Stimulated activated CD8-positive, alpha-beta memory T cell treated with anti-CD3 and anti-CD28 coated beads, Interleukin-12 subunit alpha, Interleukin-12 subunit beta, amount 100 ng/mL, for 4 hours (primary cell): ENCODE measurements at places on chromosomes 3 and 15.

DNA sequence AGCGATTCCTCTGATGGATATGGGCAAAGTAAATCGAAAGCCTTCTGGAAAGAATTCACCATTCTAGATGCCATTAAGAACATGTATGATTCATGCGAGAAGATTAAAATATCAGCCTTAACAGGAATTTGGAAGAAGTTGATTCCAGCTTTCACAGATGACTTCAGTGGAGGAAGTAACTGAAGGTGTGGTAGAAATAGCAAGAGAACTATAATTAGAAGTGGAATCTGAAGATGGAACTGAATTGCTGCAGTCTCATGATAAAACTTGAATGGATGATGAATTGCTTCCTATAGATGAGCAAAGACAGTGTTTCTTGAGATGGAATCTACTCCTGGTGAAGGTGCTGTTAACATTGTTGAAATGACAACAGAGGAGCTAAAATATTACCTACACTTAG, 30.1 kb upstream of the TBC1D23 start:
- DNase-seq, result no peak

DNA sequence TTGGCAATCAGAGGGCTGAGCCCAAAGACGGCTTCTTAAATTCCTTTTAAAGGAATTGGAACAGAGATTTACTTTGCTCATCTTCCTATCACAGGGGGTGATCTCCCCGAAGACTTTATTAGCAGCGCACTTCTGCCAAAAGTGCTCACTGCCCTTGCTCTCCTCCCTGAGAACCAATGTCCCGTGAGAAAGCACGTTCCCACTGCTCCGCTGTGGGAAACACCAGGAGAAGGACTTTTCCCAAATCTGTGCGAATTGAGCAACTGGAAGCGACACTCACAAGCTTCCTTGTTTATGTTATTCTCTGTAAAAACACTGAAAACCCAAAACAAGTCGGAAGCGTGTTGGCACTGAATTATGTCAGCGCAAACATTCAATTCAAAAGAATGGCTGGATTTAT, 670.8 kb upstream of the NR2F2 start:
- no peak for DNase-seq

DNA sequence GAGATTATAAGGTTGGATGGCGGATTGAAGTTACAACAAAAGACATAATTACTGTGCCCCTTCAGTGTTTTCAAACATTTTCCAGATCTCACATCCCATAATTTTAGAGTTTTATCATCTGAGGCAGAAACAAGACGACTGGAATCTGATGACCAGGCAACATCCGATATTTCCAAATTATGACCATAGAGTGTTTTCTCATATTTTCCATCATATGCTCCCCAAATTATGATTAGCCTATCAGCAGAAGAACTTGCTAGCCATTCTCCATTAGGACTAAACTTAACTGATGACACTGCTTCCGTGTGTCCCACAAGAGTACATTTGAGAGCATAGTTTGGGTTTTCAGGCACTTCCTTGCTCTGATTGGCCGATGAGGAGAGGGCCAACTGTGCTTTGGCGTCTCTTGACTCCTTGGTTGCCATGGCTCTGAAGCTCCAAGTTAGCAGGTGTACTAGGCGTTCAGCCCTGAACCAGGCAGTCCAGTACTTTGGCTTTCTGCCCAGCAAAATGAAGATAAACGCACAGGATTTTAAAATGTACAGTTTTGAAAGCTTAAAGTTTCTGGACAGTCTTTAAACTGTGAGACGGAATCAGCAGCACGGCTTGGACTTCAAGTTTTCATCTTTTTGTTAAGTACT, 638 bp downstream of the WDR5B start:
- no peak for DNase-seq

- no peak for DNase-seq
These were observed 42.7 kb upstream of the CD200R1L start for GRCh38 chr3:112889357-112889756.

- no peak for DNase-seq
These were observed 960 bp downstream of the THBS1 start for GRCh38 chr15:39581793-39582285.

DNA sequence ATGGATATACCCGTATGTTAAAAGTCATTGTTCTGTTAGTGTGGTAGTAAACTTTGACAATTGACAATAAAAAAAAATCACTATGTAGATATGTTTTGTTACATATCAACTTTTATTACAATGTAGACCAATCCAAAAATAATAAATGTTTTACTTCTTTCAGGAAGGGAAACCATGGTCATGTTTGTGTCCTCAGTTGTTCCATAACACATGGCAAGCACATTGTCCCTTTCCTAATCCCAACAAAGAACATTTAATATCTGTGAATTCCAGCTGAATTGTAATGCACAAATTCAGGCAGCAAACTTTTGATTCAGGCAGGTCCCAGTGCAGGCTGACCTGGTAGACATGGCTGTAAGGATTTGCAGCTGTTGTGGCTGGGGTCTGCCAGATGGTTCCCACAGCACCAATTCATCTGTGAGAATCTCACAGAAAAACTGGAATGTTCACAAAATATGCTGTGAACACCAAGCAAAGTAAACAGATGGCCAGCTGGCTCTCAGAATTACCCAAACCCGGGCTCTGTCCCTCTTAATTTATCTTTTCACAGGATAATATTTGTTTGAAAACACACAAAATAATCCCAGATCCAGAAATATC, 1.9 kb upstream of the SPG21 start:
- DNase-seq, result no peak

DNA sequence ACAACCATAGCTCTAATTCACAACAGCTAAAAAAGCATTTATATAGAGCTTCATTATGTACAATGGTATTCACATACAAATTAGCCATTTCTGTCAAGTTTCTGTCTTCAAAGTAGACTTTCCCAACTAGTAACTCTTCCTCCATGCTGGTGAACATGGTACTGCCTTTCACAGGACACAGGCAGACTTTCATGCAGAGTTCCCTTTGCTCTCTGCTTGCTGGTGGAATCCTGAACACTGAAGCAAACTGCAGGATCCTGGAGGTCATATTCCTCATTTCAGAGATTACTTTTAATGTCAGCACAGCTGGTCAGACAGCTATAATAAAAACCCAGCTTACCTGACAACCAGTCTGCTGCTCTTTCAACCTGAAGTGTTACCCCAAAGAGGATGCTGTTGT, 53.6 kb downstream of the TASOR start:
- no peak for DNase-seq

DNA sequence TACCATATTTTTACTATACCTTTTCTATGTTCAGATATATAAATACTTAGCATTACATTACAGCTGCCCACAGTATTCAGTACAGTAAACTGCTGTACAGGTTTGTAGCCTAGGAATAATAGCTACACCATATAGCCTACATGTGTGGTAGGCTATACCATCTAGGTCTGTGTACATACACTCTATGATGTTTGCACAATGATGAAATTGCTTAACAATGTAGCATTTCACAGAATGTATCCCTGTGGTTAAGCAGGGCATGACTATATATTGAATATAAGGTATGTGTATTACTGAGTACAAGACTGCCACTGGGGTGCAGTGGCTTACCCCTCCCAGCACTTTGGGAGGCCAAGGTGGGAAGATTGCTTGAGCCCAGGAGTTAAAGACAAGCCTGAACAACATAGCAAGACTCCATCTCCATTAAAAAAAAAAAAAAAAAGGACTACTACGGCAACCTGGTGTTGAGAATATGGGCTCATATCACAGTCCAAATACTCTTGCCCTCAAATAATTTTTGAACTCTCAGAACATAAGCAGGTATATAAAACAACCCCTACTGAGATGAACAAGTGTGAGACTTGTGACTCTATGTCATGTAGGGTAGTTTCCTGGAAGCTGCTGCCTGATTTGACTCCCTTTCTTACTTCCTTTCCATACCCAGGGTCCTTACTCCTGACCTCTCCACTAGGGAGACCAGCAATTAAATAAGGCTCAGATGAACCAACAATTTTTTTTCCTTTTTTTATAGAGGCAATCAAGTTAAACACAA, 4.8 kb downstream of the PPP1R14D start:
- DNase-seq, result no peak
